ENCODE measurements at places on chromosomes 7 and 10. TPM values are rescaled to one million over a fixed set of nuclear protein-coding genes. Genes with fewer than 3 reads are reported as not detected.

MACC1 gene
- total RNA-seq = under 0.01 TPM

EN2 gene
- not detected for total RNA-seq

VKORC1L1 gene
- 24.3 TPM for total RNA-seq

DNA sequence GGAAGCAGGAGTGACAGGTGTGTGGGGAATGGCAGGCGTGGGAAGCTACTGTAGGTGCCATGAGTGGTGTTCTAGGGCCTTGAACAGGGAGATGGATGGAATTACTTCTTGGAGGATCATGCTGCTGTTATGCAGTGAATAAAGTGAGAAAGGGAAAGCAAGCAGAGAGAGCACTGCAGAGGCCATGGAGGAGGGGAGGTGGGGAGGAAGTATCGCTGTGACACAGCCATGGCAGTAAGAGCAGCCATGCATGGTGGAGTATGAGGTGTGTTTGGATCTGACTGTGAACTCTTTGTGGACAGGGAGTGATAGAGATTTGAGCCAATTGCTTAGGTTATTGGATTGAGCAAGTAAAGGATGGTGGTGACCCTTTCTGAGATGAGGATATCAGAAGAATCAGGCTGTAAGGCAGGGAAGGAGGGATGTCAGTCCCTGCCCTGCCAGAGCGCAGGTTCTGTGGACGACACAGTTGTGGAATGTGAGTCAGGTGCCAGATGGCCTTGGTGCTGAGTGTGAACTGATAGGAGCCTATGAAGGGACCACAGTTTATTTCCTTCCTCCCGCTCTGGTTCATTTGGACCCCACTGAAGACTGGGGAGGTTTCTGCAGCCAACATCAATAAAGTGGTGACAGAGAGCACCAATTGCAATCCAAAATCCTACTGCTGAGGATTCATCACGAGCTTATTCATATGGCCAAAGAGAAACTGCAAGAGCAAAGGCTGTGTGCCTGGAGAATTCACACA is 105.5 kb upstream of the TMEM72 start:
- no peak for DNase-seq

DNA sequence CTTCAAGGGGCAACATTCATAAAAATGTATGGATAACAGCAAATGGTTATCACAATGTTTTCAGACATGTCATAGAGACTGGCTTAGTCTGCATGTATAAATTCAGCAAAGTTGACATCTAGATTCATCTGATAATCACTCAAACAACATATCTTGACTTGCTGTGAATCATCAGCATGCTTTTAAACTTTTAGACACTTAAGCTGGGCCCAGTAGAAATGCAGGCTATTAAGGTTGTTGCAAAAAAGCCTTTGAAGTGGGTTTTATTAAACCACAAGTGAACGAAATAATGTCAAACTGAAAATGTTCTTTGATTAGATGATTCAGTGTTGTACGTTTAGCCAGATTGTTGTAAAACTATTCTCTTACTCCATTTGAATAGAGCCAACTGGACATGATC is 759.6 kb downstream of the NXPH1 start:
- DNase-seq = no peak

DNA sequence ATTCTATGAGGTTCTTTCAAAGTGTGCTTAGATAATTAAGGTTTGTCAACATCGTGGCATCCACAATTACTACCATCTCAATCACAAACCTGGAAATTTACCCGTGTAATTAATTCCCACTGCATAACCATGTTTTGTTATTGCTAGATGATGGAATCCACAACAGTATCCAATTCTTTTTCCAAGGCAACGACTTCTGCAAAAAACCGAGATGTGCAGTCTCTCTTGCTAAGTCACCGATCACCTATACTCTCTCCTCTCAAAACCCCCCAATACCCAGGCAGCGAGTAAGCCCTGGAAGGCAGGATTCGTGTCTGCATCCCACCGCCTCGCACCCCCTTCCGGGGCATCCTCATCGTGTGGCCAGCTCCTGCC is 678 bp upstream of the EIF4H start:
- DNase-seq = no peak

DNA sequence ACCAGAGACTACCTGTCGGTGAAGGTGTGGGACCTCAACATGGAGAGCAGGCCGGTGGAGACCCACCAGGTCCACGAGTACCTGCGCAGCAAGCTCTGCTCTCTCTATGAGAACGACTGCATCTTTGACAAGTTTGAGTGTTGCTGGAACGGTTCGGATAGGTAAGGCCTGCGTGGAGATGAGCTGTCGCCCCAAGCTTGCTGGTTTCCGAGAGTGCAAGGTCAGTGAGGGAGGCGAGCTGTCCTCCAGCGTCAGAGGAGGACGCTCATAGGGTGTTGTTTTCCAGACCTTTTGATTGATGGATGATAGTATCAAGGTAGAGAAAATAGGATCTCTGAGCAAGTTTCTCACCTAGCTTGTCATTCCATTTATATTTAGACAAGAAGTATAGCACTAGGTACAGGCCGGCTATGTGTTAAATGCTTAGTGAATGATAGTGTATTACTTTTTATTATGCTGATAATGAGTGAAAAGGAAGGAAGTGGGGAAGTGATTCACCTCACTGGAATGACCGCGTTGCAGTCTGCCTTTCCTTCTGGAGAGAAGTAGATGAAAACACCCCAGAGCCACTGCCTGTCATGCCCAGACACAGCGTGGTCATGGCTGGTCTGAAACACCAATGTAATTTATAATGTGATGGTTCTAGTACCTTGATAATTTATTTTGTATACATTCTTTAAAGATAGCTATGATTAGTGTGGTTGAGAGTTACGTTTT is 33.9 kb downstream of the BNIP3 start:
- peak; percentile 90 for DNase-seq

Data from dermis blood vessel endothelial cell (primary cell).